ENCODE measurements at places on chromosomes 3 and 15.
A peak's percentile ranks its signal among the peaks of the same experiment; 100 is the strongest.

GRCh38 chr3:189171707-189172106 lies at the start of gene TPRG1:
Gene TPRG1, plus strand, starts transcription at chr3:189171971. Its CDS starts 35,414 bp downstream, at chr3:189207385.
- no peak for DNase-seq

DNA sequence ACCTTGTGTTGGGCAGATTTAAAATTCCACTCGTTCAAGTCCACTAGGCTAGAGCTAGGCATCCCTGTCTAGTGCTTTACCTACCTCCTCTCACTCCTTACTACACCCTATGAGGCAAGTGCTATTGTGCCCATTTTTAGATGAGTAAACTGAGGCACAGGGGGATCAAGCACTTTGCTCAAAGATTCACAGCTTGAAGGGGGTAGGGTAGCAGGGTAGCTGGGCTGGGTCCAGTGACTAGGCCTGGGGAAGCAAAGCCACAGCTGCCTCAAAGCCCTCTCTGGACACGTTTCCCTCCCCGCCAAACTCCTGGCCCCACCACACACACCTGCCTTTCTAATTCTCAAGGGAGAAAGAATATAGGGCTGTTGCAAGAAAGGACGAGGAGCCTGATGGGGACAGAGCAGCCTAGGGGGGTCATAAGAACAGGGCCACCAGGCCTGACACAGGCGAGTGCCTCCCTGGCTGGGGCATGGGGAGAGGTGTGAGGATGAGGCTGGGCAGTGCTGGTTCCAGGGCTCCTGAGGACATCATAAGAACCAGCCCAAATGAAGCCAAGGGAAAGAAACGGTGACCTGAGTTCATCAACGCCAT lies 34.8 kb upstream of the SFMBT1 start:
- no peak for DNase-seq

- no peak for DNase-seq
Measured at GRCh38 chr3:107524326-107524840, 1.6 kb downstream of the BBX start.

GRCh38 chr15:85327820-85328219 lies 52.6 kb upstream of the AKAP13 start:
- no peak for DNase-seq

DNA sequence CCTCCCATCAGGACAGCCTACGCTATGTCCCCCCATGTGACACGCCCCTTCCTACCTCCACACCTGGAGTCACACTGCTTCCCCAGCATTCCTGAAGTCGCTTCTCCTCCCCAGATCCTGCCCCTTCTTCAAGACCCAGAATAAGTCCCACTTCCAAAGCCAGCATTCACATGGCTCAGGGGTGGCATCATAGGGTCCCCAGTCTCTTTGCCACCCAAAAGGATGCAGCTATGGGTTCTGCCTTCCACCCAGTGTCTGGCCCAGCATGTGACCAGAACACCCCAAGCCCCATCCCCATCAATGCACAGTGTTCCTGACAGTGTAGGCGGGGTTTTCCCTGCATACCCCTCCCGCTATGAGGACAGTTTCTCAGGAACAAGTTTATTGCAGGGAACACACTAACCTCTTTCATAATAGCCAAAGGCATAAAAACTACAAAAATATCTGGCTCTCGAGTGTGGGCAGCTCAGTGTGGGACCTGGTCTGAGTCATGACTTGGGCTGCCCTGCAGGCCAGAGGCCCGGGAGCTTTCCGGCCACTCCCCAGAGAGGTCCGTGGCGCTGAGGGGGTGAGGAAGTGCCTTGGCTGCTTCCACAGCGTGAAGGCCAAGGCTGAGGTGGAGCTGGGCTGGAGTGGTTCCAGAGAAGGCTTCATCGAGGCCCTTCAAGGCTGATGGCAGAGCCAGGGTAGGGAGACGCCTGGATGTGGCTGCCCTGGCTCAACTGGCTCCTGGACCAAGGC lies 5.8 kb downstream of the ISLR start:
- DNase-seq, result no peak

DNA sequence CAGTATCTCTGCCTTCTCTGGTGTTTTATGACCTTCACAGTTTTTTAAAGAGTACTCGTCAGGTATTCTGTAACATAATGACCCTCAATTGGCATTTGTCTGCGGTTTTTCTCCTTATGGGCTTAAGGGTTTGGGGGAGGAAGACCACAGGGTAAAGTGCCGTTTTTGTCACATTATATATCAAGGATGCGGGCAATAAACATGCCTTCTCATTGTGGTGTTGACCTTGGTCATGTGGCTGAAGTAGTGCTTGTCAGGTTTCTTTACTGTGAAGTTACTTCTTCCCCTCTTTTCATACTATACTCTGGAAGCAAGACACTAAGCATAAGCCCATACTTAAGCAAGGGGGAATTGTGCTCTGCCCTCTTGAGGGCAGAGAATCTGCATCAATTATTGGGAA lies 16.6 kb downstream of the CAPN3 start:
- no peak for DNase-seq

GRCh38 chr3:127911421-127911931 lies 3.6 kb upstream of the KBTBD12 start:
- DNase-seq, result no peak

GRCh38 chr15:85089929-85090597 lies 108.4 kb downstream of the PDE8A start:
- no peak for DNase-seq

GRCh38 chr15:95558916-95559315 lies 771.6 kb upstream of the NR2F2 start:
- no peak for DNase-seq

GRCh38 chr3:105065895-105066839 lies 300.5 kb upstream of the ALCAM start:
- peak; percentile 2 for DNase-seq

DNA sequence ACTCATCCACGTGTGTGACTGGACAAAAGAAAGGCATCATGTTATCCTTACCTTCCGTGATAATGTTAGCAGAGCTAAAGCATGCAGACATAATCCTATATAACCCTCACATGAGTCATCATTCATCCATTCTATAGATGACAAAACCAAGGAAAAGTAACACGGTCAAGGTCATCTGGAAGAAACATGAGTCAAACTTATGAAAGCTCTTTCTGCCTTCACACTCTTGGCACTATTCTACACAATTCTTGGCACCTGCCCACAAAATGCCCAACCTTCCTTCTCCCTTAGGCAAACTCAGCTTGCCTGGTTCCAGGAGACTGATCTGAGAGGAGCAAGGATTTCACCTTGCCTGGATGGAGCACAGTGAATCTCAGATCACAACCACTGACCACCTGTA lies 66.9 kb downstream of the PRICKLE2 start:
- no peak for DNase-seq

DNA sequence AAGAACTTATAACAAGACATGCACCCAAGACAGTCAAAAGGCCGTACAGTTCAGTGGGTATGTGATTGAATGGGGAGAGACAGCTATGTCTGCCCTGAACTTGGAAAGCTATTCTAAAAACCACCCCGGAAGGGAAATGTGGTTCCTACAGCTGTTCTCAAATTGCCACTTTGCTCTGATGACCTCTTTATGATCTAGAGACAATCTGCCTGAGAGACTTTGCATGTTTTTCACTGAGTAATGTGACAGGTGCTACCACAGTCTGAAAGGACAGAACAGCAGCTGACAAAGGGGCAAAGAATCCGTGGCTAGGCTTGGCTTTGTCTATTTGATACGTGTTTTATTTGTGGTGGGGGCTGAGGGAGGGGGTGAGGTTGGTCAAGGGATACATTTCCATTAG lies 148.3 kb upstream of the NPHP3 start:
- DNase-seq, result peak; percentile 61

DNA sequence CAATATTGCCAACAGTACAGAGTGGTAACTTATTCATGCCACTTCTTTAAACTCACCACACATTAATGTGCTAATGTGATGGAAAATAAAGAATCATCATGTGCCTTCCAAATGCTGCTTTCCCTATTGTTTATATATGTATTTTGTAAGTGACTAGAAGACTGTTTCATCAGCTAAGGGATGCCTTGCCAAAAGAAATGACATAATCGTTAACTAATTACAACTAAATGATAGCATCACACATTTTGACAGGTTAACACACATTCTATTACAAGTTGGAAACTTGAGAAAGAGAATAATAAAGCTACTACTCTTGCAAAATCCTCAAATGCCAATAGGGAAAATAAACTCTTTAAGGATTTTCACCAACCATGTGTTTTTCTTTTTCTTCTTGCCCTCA lies 329.9 kb upstream of the AGTR1 start:
- no peak for DNase-seq

GRCh38 chr15:78194568-78194925 lies 39.8 kb downstream of the ACSBG1 start:
- DNase-seq, result no peak

DNA sequence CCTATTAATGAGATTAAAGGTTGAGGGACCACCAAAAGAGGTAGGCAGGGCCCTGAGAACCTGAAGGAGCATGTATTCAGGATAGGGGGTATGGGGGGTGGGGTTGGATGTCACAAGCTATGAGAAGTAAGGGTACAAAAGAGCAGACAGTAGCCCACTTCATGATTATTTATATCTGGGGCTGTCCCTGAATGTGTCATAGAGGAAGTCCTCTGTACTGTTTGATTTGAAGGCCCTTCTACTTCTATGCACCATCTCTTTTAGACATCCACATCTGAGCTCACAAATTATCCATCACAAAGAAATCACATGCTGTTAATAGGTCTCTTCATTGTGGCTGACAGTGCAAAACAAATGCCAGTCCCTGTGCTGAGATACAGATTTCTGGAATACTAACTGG lies 68.6 kb downstream of the FHIT start:
- no peak for DNase-seq

Measured in skeletal muscle cell (primary cell).